ENCODE measurements at places on chromosomes 4 and X.
A peak's percentile ranks its signal among the peaks of the same experiment; 100 is the strongest.

- no peak for DNase-seq
Observed at GRCh38 chr4:27830251-27830650, 969.6 kb downstream of the STIM2 start.

- no peak for DNase-seq
Observed at GRCh38 chr4:153217440-153217839, 13.2 kb downstream of the TRIM2 start.

DNA sequence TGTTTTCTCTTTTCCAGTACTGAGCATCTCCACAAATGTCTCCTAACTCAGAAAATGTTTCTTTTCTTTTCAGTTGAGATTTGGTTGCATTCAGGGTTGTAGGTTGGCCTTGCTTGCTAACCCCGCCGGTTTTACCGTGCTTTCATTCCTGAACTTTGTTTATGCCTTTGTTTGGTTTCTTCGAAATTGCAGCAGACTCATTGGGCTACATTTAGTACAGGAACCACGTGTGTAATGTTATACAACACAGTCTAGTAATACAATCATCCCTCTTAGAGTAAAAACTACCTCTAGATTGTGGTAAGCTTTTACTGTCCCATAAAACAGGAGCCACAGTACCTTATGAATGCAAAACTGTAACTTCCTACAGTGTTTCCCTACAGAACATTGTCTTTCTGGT lies 57.9 kb downstream of the CCKAR start:
- DNase-seq: no peak

- no peak for DNase-seq
Observed at GRCh38 chr4:172083272-172083671, 270.1 kb downstream of the GALNTL6 start.

GRCh38 chr4:11194431-11194830 lies 234.3 kb downstream of the HS3ST1 start:
- no peak for DNase-seq

GRCh38 chr4:150867148-150867547 lies 147.9 kb downstream of the LRBA start:
- peak; percentile 73 for DNase-seq

DNA sequence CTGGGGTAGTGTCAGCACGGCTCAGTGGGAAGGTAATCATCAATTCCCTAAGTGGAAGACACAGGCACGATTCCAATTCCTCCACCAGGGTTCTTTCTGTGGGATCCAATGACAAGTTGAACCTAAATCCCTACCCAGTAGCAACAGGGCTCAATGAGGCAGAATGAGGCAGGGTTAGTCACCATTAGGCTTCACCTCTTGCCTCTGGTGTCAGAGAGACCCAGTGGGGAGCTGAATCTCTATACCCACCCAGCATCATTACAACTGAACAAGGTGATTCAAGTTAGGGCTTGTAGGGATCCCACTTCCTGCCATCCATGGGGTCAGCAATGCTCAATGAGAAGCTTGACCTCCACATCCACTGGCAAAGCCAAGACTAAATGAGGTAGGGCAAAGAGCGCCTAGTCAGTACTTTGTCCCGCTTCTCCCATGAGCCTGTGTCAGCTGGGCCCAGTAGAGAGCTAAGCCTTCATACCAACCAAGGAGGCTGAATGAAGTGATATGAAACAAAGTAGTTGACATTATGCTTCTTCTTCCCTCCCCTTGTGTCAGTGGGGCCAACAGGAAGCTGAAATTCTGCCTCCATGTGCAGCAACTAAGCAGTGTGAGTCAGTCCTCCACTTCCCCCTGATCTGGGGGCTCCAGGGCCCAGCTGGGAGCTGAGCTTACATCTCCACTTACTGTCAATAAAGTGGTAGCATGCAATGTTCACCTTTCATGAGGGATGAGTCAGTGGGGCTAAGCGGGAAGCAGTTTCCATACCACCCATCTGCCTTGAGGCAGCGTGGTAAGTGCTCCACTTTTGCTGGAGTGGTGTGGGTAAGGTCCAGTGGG lies 36.4 kb upstream of the RBM41 start:
- no peak for DNase-seq

- DNase-seq: no peak
Observed at GRCh38 chr4:183888564-183888963, 16.5 kb upstream of the STOX2 start.

DNA sequence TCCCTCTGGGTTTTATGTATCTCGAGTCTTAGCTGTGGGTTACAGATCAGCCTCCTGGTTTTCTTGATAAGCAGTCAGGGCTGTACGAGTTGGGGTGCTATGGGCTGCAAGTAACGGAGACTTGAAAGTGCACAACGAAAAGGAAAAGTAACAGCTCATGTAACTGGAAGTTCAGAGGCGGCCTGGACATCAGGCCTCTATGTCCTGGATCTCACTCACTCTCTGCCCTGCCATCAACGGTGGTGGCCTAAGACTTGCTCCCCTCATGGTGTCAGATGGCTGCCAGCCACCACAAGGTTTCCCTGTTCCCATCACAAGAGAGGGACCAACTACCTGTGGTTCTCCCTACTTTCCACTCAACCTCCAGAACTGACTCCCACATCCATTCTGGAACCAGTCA lies 4.8 kb downstream of the PPP2R2C start:
- DNase-seq: no peak

- no peak for DNase-seq
Observed at GRCh38 chr4:51843309-51844152, 578 bp downstream of the DCUN1D4 start.

DNA sequence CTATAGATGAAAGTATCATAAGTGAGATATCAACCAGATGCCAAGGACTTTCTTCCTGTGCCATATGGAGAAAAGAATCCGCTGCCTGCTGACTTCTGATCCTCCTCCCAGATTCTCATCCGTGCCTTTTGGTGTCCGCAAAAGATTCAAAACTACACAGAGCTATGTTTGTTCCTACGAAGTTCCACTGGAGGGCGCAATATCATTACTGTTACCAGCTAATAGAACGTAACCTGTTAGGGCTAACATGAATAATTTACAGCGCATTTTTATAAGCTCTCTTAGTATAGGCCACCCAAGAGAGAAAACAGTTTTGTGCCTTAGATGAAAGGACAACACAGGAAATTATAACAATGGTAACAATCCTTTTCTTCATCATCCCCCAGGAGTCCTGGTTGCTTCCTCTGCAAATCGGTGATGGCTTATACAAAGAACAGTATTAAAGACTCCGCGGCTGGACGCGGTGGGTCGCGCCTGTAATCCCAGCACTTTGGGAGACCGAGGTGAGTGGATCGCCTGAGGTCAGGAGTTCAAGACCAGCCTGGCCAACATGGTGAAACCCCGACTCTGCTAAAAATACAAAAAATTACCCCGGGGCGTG lies 22.8 kb upstream of the CENPVL3 start:
- DNase-seq: peak; percentile 22

DNA sequence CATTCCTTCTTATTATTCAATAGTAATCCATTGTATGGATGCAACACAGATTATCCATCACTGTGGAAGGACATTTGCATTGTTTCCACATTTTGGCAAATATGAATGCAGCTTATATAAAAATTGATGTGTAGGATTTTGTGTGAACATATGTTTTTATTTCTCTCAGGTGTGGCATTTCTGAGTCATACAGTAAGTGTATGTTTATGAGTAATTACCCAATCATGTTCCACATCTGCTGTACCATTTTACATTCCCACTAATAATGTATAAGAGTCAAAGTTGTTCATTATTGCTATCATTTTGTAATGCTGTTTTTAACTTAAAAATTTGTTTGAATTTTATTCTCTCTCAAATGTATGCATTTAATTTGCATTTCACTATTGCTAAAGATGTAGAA lies 25.5 kb downstream of the MAGEA4 start:
- no peak for DNase-seq

- DNase-seq: no peak
Observed at GRCh38 chr4:184193556-184194525, 23.8 kb downstream of the ENPP6 start.

- DNase-seq: no peak
Observed at GRCh38 chr4:108427946-108428485, 192.4 kb upstream of the RPL34 start.

DNA sequence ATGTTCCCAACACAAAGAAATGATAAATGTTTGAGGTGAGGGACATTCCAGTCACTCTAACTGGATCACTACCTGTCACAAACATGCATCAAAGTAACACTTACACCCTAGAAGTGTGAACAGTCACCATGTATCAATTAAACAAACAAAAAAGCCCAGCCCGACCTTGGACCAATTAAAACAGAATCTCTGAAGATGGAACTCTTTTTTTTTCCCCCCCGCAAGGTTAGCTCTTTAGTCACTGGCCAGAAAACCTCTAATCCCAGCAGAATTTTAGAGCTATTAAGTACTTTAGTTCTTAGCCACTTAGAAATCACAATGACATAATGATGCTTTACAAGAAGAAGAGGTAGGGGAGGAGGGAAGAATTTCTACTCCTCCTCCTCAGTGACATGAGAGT lies 154.5 kb downstream of the PALLD start:
- DNase-seq: no peak

- DNase-seq: no peak
Observed at GRCh38 chr4:128913228-128913627, 103.7 kb downstream of the JADE1 start.

DNA sequence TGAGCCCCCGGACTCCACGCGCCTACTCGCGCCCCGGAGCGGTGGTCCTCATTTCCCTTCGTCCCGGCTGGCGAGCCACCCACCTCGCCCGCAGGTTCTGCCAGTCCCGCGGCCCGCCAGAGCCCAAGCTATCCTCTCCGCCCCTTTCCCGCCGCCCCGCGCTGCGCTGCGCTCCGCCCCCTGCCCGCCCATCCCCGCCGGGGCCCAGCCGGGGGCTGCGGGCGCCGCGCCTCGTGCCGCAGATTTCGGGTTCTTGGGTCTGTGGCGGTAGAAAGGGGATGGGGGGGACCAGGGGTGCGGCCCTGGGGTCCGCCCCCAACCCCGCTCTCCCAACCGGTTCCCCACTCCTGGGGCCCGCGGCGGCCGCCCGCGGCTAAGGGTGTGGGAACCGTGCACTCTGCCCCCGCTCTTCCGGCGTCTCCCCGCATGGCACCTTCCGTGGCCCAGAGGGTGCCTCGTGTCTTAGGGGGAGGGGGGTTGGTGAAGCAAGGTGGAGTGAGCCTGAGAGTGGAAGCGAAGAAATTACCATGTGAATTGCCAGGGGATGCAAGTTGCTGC lies 650.8 kb upstream of the DIPK2B start:
- no peak for DNase-seq

GRCh38 chr4:6195602-6196319 lies 4.6 kb downstream of the JAKMIP1 start:
- no peak for DNase-seq

DNA sequence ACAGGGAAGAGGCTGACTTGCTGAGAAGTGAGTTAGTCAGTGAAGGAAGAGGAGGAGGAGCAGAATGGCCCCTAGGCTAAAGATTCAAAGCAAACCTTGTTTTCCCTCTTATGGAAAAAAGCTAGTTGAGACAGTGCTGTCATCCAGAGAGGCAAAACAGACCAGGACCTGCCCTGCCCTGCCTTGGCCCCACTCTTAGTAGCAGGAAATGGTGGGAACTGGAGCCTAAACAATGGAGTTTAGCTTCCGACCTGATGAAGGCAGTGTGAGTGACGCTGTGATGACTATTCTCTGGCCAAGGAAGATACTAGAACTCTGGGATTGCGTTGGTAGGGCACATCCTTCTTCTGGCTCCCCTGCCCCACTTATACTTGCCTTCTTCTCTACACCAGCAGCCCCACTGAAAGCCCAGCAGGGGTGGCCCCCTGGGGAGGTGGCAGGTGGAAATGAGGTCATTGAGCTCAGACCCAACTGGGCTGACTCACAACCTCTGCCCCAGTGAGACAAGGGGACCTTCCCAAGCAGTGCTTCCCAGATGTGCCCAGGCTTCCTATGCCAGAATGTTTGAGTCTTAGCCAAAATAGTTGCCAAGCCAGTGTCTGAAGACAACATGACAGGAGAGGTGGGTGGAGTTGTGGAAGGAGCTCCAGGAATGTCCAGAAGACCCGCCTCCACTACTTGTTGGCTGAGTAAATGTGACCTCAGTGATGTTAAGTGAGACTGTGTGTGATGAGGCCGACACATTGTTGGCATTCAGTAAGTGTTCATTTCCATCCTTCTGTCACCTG lies 38.8 kb downstream of the MSN start:
- no peak for DNase-seq

DNA sequence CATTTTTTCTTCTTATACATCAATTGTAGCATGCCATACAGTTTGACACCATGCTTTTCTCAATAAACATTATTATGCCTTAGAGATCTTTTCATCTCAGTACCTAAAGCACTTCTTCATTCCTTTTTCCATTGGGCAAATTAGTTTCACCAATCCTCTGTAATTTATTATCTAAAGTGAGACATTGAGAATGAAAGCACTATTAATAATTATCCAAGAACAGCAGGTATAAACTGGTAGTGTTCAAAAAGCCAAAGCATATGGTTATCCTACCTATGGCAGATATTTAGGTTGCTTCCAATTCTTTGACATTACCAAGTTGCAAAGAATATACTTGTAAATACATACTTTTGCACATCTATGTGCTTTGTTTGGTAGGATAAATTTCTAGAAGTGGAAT lies 15.6 kb downstream of the LAMTOR3 start:
- no peak for DNase-seq

GRCh38 chr4:158189422-158189821 lies 16.6 kb upstream of the GASK1B start:
- DNase-seq: no peak

DNA sequence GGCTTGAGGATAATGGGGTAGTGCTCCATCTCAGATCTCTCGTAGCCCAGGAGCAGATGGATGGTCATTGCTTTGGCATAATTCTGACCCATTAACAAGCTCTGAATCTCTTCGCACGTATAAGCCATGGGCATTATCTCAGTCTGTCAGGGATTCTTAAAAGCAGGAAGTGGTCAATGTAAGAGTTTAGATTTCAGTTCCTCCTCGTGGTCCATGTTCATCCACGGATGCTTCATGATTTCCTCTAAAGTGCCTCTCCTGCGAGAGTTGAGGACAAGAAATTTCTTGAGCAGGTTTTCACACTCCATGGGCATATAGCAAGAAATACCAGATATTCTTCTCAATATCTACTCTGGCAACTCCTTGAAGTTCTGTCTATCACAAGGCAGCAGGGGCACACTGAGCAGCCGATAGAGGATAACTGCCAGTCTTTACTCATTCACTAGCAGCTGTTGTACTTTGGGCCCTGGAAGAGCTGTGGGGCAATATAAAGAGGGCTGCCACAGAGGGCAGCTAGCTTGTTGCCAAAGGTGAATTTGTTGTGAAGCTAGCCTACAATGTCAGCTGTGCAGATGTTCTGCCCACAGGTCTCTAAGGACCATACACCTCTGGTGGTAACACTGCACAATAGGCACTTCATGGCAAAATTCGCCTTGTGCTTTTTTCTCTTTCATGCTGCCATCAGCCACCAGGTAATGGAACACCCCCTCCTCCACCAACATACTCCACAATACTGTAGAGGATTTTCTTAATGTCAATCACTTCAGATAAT lies 52.0 kb upstream of the WDR17 start:
- DNase-seq: no peak

Data from NCI-H2171 treated with DMSO at 0.1 percent for 48 hours (cell line).